ENCODE measurements at places on chromosomes 4 and X.

DNA sequence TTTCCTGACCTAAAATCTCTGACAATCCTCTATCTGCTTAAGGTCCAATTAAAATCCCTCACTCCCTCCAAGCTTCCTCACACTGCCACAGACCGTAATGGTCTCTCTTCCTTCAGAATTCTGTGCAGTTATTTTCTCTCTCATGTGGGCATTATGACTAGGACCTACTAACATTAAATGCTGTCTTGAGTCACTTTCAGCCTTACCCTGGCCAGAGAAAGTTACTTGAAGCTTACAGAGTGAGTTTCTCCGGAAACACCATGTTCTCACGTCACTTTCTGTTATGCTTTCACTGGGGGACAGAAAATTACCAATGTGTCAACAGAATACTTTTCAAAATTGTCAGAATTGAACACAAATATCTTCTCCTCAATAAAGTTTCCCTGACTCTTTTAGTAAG lies 271.8 kb downstream of the INPP4B start:
- DNase-seq: no peak

DNA sequence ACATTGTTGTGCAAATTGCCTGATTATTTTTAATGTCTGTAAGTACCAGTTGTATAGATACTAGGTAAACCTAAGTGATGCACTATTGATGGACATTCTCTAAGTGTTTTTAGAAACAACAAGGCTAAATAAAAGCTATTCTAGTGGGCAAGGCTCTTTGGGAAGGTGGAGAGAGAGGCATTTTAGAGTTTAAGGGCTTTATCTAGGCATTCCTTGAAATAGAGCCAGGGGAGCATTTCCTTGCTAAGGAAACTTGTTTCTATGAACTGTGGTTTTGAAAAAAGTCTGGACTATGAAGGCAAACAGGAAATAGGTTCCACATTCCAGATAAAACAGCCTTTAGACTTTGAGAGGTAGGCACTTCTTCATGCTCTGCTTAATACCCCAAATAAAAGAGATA lies 23.8 kb downstream of the BMX start:
- no peak for DNase-seq

GRCh38 chr4:124610211-124610610 lies 102.3 kb downstream of the ANKRD50 start:
- no peak for DNase-seq

DNA sequence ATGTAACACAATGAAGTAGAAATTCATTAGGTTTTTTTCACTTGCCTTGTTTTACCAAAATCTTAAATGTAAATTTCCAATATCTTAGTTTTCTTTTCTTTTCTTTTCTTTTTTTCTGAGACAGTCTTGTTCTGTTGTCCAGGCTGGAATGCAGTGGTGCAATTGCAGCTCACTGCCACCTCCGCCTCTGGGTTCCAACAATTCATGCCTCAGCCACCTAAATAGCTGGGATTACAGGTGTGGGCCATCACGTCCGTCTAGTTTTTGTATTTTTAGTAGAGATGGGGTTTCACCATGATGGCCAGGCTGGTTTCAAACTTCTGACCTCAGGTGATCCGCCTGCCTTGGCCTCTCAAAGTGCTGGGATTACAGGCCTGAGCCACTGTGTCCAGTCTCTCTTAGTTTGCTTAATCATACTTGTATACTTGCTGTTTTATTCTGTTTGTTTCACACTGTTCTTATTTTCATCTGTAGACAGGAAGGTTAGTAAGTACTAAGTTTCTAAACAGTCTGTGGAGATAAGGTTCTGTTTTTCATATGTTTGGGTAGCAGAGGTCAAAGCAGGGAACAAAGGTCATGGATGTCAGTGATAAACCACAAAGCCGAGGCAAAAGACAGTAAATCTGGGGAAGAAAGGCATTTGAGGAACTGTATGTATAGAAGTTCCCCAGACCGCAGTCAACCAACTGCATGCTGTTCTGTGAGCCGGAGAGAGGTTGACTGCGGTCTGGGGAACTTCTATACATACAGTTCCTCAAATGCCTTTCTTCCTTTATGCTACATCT lies 129.1 kb downstream of the CBR4 start:
- no peak for DNase-seq

DNA sequence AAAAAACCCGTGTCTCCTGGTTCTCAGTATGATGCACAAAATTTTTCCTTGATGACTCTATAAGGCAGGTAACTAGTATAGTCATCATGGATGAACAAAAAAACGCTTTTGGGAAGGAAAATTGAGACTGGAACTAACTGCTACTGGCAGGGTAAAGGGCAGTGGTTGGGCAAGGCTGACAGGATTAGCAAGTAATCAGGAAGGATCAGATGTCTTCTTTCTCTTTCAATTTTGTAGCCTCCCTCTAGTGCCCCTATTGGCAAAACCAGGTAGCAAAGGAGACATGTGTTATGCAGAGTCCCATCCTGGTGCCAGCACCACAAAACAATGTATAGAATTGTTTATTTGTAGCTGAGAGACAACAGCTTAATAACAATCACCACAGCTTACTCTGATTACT lies 12.8 kb upstream of the SLITRK4 start:
- DNase-seq: no peak

- no peak for DNase-seq
Observed at GRCh38 chr4:104492183-104492771, 2.4 kb downstream of the CXXC4 start.

- DNase-seq: no peak
Observed at GRCh38 chrX:40448793-40449192, 132.0 kb upstream of the ATP6AP2 start.

- DNase-seq: peak; percentile 20
Observed at GRCh38 chr4:78057600-78058550, 752 bp downstream of the FRAS1 start.

DNA sequence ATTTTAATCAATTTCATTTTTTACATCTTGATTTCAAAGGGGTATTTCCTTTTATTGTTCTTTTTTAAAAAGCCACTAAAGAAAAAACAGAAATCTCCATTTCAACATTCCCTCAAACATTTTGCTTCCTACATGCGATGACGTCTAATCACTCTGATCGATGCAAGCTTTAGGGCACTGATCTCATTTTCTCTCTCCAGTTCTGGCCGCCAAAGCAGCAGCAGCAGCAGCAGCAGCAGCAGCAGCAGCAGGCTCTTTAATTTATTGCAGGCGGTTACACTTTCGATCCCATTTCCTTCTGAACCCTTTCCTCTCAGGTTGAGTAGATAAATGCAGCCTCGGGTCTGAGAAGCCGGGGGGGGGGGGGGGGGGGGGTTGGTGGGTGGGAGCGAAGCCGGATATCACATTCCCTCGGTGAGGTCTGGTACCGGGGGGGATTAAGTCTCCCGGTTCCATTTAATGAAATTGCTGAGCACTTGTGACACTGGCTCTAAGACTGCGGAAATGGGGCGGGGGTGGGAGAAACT lies 3.4 kb upstream of the PCDH7 start:
- no peak for DNase-seq

- DNase-seq: no peak
Observed at GRCh38 chr4:117949621-117950020, 84.7 kb upstream of the NDST3 start.

DNA sequence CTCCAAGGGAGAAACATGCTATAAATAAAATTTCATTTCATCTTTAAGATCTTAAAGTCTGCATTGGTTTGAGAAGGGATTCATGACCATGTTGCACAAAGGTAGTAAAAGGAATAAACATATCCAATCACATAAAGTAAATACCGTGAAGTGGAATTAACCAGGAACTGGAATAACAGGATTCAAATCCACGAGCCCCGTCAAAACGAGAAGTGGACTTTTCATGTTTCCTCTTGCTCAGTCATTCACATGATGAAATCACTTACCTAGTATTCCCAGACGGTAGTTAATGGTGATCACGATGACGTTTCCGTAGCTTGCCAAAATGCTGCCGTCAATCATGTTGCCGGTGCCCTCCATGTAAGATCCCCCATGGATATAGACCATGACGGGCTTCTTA lies 199.7 kb downstream of the NLGN4X start:
- DNase-seq: no peak

- no peak for DNase-seq
Observed at GRCh38 chr4:176745902-176746301, 46.8 kb downstream of the VEGFC start.

DNA sequence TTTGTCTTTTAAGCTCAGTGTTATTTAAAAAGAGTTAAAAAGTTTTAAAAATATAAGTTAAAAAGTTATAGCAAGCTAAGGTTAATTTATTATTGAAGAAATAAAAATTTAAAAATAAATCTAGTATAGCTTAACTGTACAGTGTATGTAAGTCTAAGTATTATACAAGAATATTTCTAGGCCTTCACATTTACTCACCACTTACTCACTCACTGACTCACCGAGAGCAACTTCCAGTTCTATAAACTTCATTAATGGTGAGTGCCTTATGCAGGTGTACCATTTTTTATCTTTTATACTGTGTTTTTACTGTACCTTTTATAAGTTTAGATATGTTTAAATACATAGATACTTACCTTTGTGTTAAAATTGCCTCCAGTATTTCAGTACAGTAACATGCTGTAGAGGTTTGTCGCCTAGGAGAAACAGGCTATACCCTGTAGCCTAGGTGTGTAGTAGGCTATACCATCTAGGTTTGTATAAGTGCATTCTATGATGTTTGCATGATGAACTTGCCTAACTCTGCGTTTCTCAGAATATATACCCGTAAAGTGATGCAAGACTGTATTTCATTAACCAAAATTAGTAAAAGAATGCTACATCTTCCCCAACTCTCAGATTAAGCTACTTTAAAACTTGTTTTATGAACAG lies 202.9 kb downstream of the CFAP299 start:
- DNase-seq: no peak

DNA sequence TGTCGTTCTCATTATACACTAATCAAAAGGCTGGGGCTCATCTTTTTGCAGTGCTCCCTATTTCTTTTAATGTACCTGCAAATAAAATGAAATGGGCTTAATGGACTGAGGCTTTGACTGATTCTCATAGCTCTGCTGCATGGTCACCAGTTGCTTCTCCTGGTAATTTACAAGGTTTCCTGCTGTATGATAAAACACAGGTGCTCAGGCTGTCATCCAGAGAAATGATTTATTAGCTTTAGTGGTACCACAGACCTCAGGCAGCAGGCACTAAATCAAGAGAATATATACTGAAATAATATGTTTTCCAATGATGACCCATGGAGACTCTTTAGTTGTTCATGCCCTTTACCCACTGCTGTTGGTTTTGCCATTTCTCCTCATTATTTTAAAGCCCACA lies 137.7 kb downstream of the C4orf33 start:
- DNase-seq: no peak

- no peak for DNase-seq
Observed at GRCh38 chr4:8152090-8152864, 6.3 kb downstream of the ABLIM2 start.

DNA sequence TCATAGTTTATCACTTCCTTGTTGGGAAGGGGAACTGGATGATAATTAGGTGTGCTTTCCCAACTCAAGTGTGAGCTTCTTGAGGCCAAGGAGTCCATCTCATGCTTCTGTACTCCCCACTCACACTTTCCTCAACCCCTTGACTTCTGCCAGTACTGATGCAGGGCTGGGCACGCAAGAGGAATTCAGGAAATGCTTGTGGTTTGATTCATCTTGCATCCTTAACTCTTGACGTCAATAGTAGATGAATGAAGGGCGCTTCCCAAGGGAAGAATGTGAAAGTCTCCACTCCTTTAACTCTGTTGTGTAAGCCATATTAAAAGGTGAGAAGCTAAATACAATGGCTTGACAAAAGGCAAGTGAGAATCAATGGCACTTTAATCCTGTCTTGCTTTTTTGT lies 101.8 kb downstream of the AGTR2 start:
- DNase-seq: no peak

DNA sequence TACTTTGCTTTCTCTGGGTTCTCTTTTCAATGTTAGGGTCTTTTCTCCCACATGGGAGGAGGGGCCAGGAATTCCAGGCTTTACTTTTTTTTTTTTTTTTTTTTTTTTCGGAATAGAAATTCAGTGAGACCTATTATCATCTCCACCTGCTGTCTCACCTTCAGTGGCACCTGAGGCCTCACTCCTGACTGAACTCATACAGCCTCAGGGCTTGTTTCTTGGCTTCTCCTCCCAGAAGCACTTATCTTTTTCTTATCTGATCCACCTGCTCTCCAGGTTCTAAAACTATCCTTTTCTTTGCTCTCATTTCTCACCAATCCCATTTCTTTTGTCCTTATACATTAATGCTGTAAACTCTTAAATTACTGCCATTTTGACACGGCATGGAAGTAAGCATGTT lies 117.3 kb upstream of the PPP3CA start:
- DNase-seq: no peak

DNA sequence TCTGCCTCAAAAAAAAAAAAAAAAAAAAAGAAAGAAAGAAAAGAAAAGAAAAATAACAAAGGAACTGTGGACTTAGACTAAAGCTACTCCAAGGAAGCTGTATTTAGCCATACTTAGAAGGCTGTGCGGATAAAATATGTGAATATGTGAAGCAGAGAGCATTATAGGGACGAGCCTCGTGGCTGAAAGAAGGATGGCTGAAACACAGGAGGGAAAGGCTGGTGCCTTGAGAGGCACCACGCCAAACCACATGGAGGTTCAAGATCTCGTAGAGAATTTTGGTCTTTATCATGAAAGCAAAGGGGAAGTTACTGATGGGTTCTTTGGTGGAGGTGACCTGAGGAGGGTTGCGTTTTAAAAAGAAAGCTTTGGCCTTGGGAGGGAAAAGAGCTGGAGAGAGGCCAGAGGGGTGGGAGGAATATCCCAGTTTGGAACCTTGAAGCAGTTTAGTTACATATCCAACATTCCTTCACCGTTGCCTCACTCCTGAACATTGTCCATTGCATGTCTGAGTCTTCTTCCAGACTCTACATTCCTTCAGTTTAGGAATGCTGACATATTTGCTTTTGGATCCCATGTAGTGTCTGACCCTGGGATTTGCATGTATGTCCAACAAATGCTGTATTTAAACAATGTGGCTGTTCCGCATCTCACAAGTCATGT lies 82.5 kb downstream of the CPE start:
- no peak for DNase-seq

- no peak for DNase-seq
Observed at GRCh38 chrX:140342410-140342809, 162.5 kb downstream of the SOX3 start.

DNA sequence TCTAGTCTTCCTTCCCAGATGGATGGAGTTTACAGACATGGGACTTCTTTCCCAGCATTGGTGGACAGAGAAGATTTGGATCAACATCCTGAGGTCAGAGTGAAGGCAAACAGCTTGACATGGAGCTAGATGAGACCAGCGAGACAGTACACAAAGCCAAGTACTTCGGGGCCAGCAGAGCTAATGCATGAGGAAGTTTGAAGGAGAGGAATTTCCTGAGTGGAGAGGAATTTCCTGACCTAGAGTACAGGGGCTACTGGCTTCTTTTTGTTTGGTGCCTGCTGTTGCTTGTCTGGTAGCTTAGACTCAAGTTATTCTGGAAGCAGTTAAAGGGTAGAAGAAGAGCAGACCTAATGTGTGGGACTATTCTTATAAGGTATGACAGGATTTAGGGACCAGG lies 69.1 kb upstream of the EOLA2 start:
- DNase-seq: no peak

DNA sequence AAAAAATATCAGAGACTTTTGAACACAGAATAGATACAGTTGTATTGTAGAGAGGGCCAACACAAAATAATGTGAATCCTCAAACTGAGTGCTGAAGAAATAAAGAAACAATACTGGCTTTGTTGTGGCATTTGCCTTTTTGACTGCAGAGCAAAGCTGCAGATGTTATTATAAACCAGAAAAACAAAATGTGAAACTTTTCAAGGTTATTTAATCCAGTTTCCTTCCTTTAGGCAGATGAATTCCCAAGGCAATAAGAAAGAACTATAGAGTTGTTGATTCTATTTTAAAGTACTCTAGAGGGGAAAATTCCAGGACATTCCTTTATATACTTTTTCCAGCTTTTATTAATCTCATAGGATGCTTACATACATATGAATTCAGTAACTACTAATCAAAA lies 186.8 kb downstream of the NDST4 start:
- no peak for DNase-seq

All from activated CD8-positive, alpha-beta memory T cell treated with anti-CD3 and anti-CD28 coated beads, Interleukin-2, amount 50 U/mL, for 4 hours (primary cell).